NCI-H345 (cell line): ENCODE measurements at places on chromosomes 7 and 10.

DNA sequence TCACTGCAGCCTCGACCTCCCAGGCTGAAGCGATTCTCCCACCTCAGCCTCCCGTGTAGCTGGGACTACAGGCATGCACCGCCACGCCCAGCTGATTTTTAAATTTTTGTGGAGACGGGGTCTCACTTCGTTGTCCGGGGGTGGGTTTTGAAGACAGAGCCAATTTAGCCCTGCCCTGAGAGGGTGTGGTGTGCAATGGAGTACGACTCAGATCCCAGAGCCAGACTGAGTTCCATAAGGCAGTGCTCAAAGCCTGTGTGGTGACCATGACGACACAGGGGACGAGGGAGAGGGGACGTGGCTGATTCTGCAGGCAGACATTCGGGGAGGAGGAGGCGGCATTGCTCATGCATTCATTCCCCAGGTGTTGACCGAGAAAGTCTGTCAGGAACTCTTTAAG is 72.1 kb downstream of the ZMIZ1 start:
- DNase-seq: no peak

DNA sequence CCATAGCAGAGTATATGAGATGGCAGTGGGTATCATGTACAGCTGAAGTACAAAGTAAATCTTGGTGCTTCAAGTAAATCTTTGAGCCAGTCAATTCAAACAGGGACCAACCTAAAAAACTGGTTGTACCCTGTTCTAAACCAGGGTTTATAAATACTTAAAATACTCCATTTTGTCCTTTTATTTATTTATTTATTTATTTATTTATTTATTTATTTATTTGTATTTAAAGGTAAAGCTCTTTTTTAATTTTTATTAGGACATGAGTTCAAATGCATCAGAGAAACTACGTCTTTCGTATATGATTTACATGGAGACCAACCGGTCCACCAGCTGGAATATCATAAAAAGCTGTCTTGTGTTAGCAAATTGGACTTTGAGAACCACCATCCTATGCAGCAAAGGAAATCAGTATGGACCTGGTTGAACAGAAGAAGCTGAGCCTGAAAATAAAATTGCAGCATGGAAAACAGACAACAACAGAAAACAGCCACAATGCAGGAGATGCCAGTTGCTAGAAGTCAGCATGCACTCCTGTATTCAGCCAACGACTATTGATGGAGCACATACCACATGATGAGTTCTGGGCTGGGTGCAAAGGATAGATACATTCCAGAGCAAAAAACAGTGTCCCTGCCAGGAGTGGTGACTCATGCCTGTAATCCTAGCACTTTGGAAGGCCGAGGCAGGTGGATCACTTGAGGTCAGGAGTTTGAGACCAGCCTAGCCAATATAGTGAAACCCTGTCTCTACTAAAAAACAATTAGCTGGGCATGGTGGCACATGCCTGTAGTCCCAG is 60.0 kb downstream of the PLXNA4 start:
- no peak for DNase-seq

DNA sequence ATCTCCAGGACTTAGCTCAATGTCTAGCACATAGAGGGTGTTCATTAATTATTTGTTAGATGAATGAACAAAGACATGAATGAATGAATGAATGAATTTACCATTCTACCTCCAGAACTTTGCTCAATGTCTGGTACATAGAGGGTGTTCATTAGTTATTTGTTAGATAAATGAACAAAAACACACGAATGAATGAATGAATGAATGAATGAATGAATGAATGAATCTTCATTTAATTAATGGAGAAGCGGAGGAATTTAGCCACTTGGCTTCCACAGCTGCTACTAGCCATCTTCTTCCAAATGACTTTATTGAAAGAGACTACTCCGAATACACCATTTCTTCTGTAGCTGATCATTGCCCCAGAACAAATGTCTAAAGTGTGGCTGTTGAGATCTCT is 368.9 kb downstream of the FRMD4A start:
- DNase-seq: no peak

DNA sequence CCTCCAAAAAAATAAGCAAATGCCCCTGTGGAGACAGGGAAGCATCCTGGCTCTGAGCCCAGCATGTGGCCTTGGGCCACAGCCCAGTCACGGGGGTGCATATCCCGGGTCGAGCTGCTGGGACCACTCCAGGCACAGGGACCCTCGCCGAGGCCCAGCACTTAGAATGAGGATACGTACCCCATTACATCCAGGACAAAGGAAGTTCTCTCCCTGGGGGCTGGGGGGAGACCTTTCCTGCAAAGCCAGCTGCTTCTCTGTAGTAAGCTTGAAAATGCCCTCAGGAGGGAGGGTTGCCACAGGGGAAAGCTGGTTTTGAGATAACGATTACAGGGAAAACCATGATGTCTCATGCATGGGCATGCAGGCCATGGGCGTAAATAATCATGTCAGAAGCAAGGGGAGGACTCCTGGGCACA is 75.5 kb downstream of the HIPK2 start:
- no peak for DNase-seq

DNA sequence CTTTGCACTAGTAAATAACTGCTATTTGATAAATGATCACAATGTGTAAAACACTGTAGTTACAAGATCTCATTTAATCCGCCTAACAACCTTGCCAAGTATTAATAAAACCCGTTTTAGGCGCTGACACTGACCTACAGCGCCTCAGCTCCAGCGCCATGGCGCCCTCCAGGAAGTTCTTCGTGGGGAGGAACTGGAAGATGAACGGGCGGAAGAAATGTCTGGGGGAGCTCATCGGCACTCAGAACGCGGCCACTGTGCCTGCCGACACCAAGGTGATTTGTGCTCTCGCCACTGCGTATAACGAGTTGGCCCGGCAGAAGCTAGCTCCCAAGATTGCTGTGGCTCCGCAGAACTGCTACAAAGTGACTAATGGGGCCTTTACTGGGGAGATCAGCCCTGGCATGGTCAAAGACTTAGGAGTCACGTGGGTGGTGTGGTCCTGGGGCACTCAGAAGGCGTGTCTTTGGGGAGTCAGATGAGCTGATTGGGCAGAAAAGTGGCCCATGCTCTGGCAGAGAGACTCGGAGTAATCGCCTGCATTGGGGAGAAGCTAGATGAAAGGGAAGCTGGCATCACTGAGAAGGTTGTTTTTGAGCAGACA is 1.1 kb upstream of the TNPO3 start:
- DNase-seq: no peak

- DNase-seq: no peak
Measured at GRCh38 chr10:20970708-20971107, 73.6 kb upstream of the NEBL start.

GRCh38 chr7:128893251-128894100 is 17.0 kb downstream of the KCP start:
- DNase-seq: no peak

- no peak for DNase-seq
Measured at GRCh38 chr7:46454816-46455215, 533.7 kb upstream of the IGFBP3 start.

DNA sequence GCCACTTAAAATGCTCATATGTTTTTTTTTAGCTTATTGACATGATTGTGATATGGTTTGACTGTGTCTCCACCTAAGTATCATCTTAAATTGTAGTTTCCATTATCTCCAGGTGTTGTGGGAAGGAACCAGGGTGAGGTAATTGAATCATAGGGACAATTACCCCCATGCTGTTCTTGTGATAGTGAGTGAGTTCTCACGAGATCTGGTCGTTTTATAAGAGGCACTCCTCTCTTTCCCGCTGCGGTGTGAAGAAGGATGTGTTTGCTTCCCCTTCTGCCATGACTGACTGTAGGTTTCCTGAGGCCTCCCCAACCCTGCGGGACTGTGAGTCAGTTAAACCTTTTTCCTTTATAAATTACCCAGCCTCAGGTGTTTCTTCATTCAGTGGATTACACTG is 80.5 kb upstream of the ETV1 start:
- DNase-seq: no peak

- DNase-seq: no peak
Measured at GRCh38 chr7:88071994-88072714, 138.1 kb downstream of the ADAM22 start.

DNA sequence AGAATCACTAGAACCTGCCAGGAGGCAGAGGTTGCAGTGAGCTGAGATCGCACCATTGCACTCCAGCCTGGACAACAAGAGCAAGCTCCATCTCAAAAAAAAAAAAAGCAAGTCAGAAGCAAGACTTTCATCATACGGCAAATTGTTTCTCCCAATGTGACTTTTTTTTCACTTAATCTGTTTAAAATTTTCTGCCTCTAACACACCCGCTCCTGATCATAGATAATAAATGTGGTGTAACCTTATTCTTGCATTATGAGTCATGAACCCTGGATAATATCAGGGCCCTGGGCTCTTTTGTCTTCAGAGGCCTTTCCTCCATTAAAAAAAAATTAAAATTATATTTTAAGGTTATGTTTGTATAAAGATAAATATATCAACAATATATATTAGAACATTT is 111.4 kb upstream of the JCAD start:
- DNase-seq: no peak

- no peak for DNase-seq
Measured at GRCh38 chr10:10584161-10584560, 433.5 kb upstream of the CELF2 start.
